ENCODE measurements at places on chromosomes 6 and 20.
A peak's percentile ranks its signal among the peaks of the same experiment; 100 is the strongest.

GRCh38 chr6:82878812-82879211 is 186.8 kb downstream of the UBE3D start:
- no peak for DNase-seq

GRCh38 chr6:2819978-2820377 is 21.7 kb downstream of the SERPINB1 start:
- DNase-seq, result no peak

GRCh38 chr20:13492001-13492481 is 146.7 kb downstream of the TASP1 start:
- no peak for DNase-seq

DNA sequence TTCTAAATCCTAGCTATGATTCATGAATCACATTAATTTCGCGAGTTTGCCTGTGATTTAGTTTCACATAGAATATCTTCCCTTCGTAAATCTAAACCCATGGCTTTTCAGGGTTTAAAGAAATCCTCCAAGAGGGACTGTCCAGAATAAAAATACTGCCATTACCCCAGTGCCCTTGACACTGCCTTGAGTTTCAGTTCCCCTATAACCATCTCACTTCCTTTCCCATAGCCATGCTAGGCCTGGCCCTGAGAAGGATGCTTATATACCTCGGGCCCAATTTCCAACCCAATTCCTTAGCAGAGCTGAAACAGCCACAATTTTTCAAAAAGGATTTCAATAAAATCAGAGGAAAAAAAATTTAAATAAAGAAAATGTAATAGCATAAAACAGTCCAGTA is 697.3 kb downstream of the FRK start:
- no peak for DNase-seq

DNA sequence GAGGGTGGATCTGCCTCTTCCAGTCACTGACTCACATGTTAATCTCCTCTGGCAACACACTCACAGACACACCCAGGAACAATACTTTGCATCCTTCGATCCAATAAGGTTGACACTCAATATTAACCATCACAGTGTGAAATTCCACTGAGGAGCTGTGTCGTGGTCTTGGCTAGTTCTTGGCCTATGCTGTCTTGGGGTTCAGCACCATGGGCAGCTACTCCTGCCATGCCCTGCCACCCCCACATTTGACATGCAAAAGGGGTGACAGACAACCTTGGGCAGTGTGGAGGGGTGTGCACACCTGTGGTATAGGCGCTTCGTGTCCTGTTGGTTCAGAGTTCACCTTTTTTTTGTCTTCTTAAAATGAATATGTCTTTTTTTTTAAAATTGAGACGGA is 25.8 kb downstream of the ANKRD6 start:
- DNase-seq, result no peak

DNA sequence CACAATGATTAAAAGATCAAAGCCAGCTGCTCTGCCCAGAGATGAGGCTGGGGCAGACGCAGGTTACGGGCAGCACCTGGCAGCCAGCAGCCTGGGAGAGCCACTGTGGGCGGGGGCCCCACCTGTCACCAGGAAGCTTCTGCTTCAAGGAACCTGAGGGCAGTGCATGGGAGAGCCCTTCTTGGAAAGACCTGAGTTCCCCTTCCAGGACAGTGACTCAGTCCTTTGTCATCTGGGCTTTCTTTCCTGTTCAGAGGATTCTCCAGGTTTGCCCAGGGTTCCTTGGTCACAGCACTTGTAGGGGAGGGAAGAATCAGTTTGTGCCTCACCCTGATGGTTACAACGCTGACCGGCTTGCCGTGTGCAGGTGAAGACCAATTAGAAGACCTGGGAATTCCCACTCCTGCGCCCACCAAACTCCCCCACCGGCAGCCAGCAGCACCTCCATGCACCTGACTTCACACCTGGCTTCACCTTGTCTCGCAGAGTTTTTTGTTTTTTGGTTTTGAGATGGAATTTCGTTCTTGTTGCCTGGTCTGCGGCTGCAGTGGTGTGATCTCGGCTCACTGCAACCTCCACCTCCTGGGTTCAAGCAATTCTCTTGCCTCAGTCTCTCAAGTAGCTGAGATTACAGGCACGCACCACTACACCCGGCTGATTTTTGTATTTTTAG is 2.0 kb downstream of the ZBP1 start:
- no peak for DNase-seq

DNA sequence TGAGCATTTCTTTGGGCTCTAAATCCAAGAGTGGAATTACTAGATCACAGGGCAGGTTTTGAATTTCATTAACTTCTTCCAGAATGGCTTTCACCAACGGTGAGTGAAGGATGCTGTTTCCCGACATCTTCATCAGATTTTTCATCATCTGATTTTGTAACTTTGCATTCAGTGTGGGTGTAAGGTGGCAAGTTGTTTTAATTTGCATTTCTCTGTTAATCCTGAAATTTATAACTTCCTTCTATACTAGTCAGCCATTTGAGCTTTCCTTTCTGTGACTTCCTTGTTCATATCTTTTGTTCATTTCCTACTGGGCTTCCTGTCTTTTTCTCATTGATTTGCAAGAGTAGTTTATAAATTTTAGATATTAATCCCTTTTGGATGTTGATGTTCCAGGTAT is 18.7 kb upstream of the HCK start:
- no peak for DNase-seq

GRCh38 chr6:157800420-157801237 is 22.4 kb upstream of the SNX9 start:
- peak; percentile 44 for DNase-seq

- no peak for DNase-seq
Measured at GRCh38 chr20:52799130-52799529, 173.0 kb upstream of the TSHZ2 start.

DNA sequence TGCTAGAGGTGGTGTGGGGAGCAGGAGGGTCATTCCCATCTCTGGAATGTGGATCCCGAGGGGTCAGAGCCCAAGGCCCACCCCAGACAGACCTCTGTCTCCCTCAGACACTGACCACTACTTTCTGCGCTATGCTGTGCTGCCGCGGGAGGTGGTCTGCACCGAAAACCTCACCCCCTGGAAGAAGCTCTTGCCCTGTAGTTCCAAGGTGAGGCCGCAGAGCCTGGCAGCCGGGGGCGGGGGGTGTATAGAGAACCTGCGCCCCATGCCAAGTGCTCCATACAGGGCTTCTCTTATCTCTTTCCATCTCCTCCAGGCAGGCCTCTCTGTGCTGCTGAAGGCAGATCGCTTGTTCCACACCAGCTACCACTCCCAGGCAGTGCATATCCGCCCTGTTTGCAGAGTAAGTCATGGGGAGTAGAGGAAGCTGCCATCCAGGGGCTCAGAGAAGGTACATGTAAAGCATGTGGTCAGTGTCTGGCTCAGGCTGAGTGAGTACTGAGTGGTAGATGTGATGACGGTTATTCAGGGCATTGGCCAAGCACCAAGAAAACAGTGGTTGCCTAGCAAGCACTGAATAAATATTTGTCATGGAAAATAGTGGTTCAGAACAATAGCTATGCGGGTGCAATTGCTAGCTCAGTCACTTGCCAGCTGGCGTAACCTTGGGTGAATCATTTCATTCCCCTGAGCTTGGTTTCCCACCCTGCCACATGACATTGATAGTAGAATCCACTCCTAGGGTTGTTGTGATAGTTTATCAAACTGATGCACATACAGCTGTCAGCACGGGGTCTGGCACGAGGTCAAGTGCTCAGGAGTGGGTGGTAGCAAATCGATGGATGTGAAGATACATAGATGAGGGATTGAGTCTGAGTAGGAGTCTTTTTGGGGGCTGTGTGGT is 3.5 kb downstream of the PIGT start:
- DNase-seq, result peak; percentile 60

Measured in AG04449 (cell line).